ENCODE measurements at places on chromosomes 3 and 15. TPM values are rescaled to one million over a fixed set of nuclear protein-coding genes. Genes with fewer than 3 reads are reported as not detected.

GRCh38 chr3:108897883-108898282, 55.8 kb downstream of the GUCA1C start:
- DNase-seq = no peak

- DNase-seq = no peak
These were observed 6.4 kb downstream of the KPNA1 start for GRCh38 chr3:122508135-122508914.

GRCh38 chr3:183159333-183159732, 3.2 kb downstream of the LAMP3 start:
- DNase-seq = no peak

GRCh38 chr15:73578026-73578425, 55.2 kb downstream of the NPTN start:
- no peak for DNase-seq

DNA sequence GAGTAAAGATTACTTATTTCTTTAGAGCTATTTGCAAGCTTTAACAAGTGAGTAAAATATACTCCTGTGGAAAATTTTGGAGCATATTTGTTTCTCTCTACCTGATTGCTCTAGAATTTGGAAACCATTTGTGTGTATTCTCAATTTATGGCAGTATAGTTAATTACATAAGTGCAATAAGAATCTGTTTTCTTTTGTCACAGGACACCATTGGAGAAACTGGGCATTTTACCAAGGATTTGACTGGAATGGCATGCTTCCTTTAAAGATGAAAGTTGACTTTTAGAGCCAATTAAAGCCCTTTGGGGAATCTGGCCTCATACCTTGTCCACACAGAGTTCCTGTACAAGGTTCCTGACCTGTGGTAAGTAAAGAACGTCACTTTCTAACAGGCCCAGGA, 38.4 kb downstream of the PAQR5 start:
- DNase-seq = no peak

DNA sequence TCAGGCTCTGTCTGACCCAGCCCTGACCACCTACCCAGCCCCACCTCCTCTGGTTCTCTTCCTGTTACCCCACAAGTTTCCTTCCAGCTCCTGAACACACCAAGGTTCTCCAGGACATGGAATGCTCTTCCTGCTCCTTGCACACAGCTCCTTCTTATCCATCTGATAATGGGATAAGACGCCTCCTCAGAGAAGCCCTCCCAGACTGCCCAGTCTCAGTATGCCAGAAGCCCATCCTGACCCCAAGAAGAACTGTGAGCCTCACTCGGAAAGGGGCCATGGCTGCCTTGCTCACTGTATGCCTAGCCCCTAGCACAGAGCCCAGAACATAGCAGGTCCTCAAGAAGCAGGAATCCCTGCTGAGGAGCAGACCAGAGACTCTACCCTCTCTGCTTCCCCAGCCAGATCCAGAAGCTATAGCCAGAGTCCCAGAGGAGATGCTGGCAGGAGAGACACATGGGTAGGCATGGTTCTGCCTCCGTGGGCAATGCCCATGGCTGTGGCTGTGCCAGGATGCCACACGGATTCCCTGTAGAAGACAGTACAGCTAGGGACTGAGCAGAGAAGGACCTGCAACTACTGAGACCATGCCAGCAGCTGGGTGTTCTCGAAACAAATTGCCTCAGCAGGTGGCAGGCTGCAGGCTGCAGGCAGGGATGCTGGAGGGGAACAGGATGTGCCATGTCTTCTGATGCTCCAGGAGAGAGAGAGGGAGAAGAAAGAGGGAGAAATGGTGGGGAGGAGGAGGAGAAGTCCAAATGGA, 74.0 kb upstream of the LINGO1 start:
- DNase-seq = no peak

DNA sequence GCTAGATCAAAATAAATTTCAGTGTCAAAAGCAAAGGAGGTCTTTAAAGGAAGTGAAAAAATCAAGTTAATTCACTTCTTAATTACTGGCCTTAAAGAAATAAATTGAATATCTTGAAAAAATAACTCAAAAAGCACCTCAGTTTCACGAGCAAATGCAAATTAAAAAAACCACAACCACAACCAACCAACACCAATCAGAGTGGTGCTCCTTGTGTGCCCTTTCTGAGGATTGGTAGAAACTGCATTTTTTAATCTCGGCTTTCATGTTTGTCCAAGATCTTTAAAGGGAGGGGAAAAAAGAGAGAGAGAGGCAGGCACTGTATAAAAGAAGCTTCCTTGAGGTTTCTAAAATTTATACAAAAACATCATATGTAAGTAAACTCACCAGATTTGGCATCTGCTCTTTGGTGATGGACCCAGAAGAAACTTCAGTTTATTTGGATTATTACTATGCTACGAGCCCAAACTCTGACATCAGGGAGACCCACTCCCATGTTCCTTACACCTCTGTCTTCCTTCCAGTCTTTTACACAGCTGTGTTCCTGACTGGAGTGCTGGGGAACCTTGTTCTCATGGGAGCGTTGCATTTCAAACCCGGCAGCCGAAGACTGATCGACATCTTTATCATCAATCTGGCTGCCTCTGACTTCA, at the start of gene GPR15:
Gene GPR15 (plus strand): TSS at position 357 of the 653 bp plus-strand sequence. CDS start 56 bp downstream, at position 413.
- DNase-seq = no peak

DNA sequence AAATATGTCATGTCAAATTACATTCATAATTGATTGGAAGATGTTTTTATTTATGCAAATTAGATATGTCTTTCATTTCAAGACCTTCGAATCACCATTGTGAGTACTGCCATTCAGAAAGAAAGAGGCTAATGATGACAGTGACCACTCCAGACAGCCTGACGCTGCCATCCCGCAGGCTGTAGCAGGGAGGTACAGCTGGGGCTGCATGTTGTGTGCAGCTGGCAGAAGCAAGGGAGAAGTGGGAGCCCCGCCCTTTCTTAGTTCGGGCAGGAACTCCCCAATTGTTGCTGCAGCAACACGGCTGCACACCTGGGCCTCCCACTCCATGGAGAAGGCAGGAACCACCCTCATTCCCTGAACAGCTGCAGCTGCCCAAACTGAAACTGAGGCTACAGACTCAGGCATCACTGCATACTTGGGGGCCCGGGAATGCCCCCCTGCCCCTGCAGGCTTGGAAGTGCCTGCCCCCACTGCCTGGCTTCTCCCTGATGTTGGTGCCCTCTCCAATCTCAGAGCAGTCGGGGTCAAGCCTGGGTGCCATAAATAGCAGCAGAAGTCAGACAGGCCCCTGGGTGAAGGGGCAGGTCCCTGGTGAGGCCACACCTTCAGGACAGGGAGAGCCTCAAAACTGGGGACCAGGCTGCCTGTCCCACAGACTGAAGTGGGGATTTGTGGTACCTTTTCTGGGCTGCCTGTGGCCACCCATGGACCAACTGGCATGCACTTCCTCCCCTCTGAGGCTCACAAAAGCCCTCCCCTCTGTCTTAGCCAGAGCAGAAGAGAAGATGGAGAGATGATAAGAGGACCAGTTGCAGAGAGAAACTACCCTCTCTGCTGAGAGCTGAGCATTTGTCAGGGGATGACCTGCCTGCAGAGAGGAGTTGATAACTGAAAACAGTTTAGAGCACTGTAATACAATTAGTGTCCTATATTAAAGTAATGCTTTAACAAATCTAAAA, 964.6 kb downstream of the SI start:
- DNase-seq = no peak

DNA sequence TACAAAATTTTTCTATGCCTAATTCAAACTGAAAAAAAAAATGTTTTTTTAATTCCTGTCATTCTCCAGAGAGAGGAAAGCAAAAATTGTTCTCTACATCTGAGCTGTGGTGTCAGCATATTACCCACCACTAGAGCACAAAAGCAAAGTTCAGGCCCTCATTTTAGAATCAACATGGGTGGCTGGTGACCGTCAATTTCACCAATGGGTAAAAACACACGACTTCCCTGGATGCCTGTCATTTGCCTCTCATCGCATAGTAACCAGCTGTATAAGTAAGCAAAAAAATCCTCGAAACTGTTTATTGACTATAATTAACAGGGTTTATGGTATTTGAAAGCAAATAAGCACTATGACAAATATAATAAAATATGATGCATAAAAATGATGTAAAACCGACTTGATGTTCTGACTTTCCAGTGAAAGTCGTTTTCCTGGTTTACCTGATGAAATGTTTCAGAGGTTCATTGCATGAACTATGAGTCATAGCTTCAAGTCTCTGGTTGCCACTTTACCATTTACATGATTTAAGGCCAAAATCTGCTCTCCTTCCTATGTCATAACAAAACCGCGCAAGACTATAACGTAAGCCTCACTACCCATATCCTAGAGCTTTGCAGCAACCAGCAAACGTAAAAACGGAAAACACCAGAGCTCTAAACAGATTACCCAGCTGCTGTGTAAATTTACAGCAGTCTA, 60.5 kb downstream of the THBS1 start:
- no peak for DNase-seq

GRCh38 chr3:58094657-58095056, 86.4 kb downstream of the FLNB start:
- DNase-seq = no peak

GRCh38 chr3:10187290-10187876, 22.7 kb downstream of the IRAK2 start:
- DNase-seq = no peak

GRCh38 chr15:79849789-79850188, 47.0 kb downstream of the MTHFS start:
- no peak for DNase-seq

GRCh38 chr3:99330281-99330680, 308.1 kb upstream of the COL8A1 start:
- no peak for DNase-seq

DNA sequence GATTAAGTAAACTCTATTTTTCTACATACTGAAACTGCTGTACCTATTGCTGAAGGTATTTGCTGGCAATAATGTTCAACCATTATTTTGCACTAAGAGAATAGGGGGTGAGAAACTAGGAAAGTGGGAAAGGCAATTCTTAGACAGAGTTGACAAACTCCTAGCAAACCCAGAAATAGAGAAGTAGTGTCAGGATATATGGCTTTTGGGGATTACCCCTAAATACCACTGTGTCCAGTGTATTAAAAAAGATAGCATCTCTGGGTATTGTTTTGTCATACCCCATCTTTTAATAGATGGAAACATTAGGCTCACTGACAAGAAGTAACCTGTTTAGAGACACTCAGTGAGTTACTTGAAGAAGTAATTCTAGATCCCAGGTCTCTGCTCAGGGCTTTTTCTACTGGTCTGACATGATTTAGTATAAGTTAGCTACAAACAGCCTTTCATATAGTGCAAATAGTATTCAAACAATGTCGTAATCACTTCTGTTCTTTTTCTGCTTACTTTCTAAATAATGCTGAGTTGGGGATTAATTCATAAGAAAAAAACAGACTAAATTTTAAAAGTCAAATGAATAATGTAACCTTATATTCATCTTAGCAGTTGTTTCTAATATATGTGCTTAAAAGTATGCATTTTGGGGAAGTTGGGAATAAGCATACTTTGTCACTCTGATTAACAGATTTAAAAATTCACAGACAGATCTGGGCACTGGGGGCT, 107.2 kb downstream of the IL1RAP start:
- no peak for DNase-seq

GRCh38 chr15:95086531-95087252, 855.3 kb downstream of the MCTP2 start:
- peak; percentile 16 for DNase-seq

GRCh38 chr15:58988006-58988785, 733 bp downstream of the RNF111 start:
- DNase-seq = no peak

- peak; percentile 80 for DNase-seq
These were observed 119.6 kb downstream of the ASB7 start for GRCh38 chr15:100721758-100722550.

The MYO5C gene
- polyA plus RNA-seq = 13.2 TPM

The SUCNR1 gene
- 0.08 TPM for polyA plus RNA-seq

The MESP1 gene
- 1.4 TPM for polyA plus RNA-seq

The GP9 gene
- polyA plus RNA-seq = not detected

Data from muscle of arm (tissue), 14 donors.